ENCODE measurements at places on chromosomes 2 and 18.

DNA sequence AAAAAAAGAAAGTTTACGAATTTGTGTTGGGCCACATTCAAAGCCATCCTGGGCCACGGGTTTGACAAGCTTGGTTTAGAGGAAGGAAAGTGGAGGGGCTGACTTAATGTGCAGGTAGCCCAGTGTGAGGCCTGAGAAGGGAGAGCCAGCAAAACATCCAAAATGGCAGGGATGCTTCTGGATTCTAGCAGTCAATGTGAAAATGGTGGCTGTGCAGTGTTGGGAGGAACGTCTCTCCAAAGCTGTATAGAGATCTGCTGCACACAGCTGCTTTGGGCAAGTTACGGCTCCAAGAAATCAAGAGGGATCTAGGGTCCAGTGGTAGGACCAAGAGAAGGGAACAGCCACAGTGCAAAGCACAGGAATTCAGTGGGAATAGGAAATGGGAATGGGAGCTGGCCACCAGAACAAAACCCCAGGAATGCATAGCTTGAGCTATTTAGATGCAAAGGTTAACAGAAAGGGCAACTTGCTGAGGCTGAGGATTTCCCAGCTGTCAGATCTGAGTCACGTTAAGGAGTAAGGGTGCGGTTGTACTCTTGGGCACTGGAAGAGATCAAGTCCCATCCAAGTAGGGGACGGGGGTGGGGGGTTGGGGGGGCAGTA is 70.6 kb downstream of the B3GNT2 start:
- DNase-seq = peak; percentile 62

DNA sequence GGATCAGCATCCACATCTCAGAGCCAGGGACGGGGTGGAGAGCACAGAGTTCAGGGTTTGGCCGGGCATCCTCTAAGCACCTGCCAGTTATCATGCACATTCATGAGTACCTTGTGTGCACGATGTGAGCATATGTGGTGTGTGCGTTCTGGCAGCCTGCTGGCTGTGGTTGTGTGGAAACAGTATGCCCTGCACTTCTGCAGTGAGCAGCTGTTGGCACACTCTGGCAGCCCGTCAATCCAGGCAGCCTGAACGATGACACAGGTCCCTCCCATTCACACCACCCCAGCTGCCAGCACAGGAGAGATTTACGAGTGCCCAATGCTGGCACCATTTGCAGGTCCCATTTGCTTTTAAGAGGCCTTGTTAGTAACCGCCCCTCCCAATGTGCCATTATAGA is 74.2 kb downstream of the CD8B2 start:
- no peak for DNase-seq

DNA sequence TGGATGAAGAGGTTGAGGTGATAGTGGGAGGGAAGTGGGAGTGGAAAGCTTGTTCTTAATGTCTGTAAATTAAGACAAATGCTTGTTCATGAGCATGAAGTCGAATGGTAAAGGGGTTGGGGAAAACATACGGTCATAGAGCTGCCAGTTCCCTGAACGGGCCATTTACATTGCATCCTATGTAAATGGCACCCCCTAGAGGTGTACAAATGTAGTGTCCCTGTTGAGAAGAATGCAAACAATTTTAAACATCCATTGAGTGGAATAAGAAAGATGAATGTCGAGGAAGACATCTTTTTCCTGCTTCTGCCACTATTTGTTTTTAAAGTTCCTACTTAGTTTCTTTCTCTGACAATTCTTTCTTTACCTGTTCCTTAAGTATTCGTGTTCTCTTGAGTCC is 155.7 kb downstream of the RDH14 start:
- DNase-seq = no peak

GRCh38 chr2:55839182-55839819 is 84.3 kb downstream of the EFEMP1 start:
- peak; percentile 9 for DNase-seq

- DNase-seq = peak; percentile 57
These were observed 1.1 kb downstream of the ATAD2B start for GRCh38 chr2:23925702-23926289.

DNA sequence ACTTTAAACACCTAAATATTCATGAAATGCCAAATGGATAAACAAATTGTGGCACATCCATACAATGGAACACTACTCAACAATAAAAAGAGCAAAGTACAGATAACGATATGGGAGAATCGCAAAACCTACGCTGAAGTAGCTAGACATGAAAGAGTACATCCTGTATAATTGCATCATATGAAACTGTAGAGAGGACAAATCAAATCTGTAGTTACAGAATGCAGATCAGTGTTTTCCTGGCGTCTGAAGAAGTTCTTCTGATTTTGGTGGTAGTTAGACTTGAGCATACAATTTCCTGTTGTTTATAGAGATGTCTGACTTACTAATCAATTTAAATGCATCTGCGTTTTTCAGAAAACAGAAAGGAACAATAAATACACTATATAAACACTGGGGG is 394.4 kb downstream of the SOCS6 start:
- DNase-seq = no peak

DNA sequence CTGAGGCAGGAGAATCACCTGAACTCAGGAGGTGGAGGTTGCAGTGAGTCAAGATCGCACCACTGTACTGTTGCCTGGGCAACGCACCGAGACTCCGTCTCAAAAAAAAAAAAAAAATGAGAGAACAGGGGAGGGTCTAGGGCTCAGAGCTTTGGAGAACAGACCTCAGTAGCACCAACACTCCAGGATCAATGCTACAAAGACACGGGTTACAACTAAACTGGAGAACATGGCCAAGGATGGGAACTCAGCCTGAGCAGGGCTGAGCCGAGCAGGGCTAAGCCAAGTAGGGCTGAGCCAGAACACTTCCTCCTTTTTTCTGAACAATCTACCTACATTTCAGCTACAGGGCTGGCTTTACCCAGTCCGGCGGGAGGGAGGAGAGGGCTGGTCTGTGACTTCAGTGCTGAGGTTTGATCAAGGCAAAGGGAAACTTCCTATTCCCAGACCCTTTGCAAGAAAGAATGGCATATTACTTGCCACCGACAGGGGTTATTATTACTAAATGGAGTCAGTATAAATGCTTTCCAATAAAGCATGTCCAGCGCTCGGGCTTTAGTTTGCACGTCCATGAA is 2.9 kb upstream of the CASP8 start:
- DNase-seq = peak; percentile 39

- no peak for DNase-seq
These were observed 399.4 kb upstream of the CELF4 start for GRCh38 chr18:37964885-37965571.

DNA sequence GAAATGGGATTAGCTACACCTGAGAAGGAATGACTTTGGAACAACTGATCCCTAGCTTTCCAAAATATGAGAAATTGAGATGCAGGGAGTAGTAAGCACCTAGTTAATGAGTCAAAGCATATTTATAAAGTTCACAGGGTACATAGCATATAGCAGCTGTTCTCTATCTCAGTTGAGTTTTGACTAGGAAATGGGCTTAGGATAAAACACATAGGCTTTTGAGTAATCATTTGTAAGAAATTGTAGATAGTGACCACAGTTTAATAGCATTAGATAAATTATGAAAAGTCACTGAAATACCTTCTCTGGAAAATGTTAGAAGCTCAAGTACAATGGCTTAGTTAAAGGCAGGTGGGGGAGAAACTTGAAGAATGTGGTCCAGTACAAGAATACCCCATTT is 444.7 kb upstream of the TNP1 start:
- DNase-seq = no peak

DNA sequence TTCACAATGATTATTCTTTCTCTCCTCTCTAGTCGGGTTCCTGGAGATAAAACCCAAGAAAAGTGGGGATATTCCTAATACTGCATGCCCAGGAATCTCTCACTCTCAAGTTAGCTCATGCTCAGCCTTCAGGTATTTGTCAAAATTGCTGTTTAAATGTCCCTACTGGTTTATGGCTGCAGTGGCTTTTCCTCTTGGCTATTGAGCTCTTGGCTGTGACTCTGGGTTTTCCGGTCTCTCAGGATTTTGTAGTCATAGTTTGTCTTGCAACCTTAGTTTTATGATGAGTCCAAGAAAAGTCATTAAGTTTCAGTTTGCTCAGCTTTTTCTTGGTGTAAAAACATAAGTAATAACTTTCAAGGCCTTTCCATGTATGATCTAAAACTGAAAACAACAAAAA is 820.7 kb upstream of the HS6ST1 start:
- no peak for DNase-seq

GRCh38 chr2:101883860-101884259 is 107.9 kb upstream of the IL1R2 start:
- peak; percentile 48 for DNase-seq

GRCh38 chr2:113127646-113128570 is 510 bp downstream of the IL1RN start:
- no peak for DNase-seq

GRCh38 chr18:44259610-44260009 is 421.1 kb upstream of the SETBP1 start:
- DNase-seq = no peak

GRCh38 chr18:10444314-10445006 is 10.0 kb upstream of the APCDD1 start:
- no peak for DNase-seq

DNA sequence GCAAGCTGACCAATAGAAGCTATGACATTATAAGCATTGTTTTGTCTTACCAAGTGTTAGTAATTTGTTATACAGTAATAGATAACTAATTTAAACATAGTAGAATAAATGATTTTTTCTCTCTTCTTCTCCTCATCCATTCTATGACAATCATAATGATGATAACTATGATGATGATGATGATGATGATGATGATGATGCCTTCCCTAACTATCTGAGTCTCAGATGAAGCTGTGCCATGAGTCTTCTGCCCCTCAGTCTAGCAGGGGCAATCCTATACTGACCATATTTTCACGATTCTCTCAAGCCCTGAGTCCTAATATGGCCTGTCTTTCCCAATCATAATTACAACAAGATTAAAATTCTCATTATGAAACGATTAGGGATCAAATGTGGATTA is 1369.0 kb downstream of the LRP1B start:
- no peak for DNase-seq

- no peak for DNase-seq
These were observed 234.3 kb upstream of the LYPD1 start for GRCh38 chr2:132904142-132904842.

GRCh38 chr18:49651033-49651432 is 89.2 kb downstream of the LIPG start:
- no peak for DNase-seq

- peak; percentile 19 for DNase-seq
These were observed 540.4 kb upstream of the DSEL start for GRCh38 chr18:68056936-68057335.

- DNase-seq = no peak
These were observed 4.8 kb upstream of the CELF4 start for GRCh38 chr18:37570336-37570930.

DNA sequence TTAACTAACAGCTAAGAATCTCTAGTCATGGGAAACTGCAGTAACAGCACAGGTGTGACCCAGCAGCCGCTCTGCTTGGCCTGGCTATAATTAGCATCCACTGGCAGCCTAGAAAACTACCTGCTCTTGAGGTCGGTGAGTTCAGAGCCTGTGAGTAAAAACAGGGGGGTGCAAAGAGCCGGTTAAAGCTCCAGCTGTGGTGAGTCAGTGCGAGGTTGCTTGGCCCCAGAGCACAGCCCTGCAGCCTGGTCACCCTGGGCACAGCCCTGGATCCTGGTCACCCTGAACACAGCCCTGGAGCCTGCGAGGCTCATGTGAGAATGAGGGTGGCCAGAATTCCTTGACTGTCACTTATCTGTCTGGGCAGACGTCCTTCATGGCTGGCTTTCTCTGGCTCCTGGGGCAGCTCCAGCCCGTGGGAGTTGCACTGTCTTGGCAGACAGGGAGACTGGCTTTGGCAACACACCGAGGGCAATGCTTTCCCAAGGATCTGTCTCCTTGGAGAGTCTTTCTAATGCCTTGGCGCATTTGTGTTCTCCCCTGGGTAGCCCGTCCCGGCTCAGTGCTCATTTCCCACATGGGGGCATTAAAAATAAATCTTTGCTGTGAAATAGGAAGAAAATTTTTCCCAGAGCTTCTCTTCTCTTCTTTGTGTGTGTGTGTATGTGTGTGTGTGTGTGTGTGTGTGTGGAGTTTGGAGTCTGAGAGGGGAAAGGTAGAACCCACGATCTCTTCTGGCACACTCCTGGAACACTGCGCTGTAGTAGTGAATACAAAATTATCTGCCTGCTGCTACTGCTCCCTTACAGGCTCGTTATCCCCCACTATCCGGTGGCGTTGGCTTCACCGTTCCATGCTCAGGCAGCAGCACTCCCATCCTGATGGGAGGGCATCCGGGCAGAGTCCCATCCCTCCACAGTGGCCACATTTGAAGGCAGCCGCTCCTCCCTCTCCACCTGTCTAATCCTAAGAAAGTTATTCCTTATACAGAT is 250.2 kb upstream of the MEX3C start:
- no peak for DNase-seq

DNA sequence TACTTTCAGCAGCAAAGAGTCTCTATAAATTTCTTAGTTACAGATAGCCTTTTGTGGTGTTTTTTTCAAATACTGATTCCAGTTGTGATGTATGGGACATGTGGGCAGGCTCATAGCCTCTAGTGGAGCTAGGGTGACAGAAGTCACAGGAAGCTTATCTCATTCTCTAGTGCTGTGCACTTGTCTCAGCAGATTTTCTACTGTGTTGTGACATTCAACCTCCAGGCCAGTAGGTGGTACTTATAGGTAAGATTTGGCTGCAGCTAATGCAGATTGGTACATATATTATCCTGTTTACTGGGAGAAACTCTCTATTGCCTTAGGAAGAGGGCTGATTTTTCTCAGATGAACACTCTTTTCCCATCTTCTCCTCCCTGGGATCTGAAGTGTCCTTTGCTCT is 176.2 kb downstream of the CALCRL start:
- no peak for DNase-seq

Measured in AG08395 (cell line).